ENCODE measurements at places on chromosomes 6 and 20.
A peak's percentile ranks its signal among the peaks of the same experiment; 100 is the strongest.

GRCh38 chr6:125700581-125701353 is 48.7 kb upstream of the HEY2 start:
- ATAC-seq, result no peak

DNA sequence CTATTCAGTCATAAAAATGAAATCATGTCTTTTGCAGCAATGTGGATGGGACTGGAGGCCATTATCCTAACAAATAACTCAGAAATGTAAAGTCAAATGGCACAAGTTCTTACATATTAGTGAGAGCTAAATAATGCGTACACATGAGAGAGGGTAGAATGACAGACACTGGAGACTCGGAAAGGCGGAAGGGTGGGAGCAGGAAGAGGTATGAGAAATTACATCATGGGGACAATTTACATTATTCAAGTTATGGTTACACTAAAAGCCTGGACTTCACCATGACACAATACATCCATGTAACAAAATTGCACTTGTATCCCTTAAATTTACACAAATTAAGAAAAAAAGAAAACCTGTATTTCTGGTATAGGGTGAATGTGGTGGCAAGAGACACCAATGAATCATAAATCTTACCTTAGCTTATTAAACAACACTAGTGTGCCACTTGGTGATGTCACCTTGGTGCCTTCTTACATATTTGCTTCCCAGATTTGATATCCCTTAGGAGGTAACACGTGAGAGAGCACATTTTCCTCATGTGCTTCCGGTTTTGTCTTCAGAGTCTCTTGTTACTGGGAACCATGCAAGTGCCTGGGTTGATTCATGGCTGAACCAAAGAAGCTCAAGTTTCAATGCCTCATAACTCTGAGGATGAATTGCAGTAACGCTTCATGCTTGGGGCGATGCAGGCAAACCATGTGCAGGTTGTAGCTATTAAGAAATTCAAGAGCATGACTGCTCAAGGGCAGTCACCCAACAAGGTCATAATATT is 84.6 kb downstream of the DCDC2 start:
- peak; percentile 49 for ATAC-seq

- no peak for ATAC-seq
Measured at GRCh38 chr20:49727478-49727877, 13.8 kb upstream of the B4GALT5 start.

DNA sequence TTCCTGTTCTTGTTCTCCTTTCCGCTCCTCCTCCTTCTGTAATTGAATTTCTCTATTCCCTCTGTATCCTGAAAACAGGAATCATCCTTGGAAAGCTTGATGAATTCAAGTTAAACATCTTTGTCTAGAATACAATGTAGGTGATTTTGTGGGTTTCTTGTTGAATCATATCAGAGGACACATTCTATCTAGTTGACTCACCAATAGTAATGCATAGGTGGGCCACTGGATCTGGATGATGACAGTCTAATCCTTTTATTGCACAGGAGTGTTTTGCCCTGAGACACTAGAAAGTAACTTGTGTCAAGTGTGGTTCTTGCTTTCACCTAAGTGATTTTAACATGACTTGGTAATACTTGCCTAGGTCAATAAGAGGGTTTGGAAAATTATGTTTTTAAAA is 164.3 kb downstream of the RFPL4B start:
- no peak for ATAC-seq

DNA sequence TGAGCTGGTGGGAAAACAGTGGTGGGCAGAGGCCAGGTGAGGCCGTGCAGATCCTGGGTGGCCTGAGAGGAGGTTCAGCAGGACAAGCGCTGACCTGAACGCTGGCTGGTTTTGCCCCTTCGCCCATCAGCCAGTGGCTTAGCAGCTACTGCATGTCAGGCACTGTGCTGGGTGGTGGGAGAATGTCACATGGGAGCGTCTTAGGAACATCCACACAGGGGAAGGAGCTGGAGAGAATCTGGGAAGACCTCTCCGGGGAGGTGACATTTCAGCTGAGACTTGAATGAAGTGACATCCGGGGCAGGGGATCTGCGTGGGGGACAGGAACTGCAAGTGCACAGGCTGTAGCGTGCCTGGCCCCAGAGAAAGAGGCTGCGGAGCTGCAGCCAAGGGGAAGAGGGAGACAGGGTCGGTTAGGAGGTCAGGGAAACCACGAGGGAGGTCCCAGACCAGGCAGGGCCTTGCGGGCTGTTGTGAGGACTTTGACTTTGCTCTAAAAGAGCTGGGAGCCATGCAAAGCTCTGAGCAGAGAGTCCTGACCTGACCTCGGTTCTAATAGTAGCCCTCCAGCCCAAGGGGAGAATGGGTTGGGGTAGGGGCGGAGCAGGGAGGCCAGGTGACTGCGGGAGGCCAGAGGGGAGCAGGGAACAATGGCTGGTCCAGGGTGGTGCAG is 156.8 kb upstream of the PTPN1 start:
- no peak for ATAC-seq
